Thymus (tissue), 14 donors: ENCODE measurements at places on chromosomes 2 and 18. TPM values are rescaled to one million over a fixed set of nuclear protein-coding genes. Genes with fewer than 3 reads are reported as not detected.

GRCh38 chr2:66574701-66575624 is 140.0 kb downstream of the MEIS1 start:
- H3K4me3 ChIP-seq = no peak overlapping the region
- peaks cover 48% of the 10 kb centered on the region for H3K27me3 ChIP-seq
- H3K27ac ChIP-seq = no peak overlapping the region
- no peaks in the 10 kb centered on the region for H3K36me3 ChIP-seq
- no peaks in the 10 kb centered on the region for H3K4me1 ChIP-seq

The LCT gene
- 1.1 TPM for total RNA-seq

GRCh38 chr2:96954011-96954846 is 32.2 kb downstream of the FAM178B start:
- no peak overlapping the region for H3K4me3 ChIP-seq
- no peak overlapping the region for H3K27ac ChIP-seq
- DNase-seq = no peak
- peaks cover 67% of the 10 kb centered on the region for H3K27me3 ChIP-seq

DNA sequence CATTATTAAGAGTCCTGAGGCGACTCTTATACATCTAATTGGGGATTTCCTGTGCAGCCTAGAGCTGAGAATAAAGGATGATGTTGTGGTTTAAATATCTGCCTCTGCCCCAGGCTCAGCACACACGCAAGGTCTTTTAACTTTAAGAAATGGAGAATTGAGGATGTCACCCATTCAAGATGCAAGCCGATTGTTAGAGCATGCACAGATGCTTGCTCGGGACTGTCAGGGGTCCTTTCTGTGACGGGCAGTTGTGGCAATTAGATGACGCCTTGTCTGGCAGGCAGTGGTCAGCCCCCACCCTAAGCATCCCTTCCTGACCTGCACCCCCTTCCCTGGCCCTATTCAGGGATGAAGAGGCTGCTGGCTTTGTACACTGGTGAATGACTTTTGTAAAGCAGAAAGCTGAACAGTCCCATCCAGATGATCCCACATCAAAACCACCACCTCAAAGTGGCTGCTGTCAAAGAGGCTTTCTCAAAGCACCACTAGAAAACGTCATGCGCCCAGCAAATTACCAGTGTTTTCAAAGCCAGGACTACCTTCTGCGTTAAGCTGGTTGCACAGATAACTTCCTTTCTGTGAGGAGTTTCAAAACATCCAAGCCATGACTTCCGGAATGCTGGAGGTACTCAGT is 23.7 kb downstream of the FAM178B start:
- H3K27ac ChIP-seq = peak overlapping the region; percentile 49
- DNase-seq = peak; percentile 93
- H3K36me3 ChIP-seq = no peaks in the 10 kb centered on the region
- H3K4me1 ChIP-seq = peaks cover 37% of the 10 kb centered on the region
- H3K27me3 ChIP-seq = peaks cover 63% of the 10 kb centered on the region

The FHOD3 gene
- total RNA-seq = 0.90 TPM
